Effector CD8-positive, alpha-beta T cell (primary cell): ENCODE measurements at places on chromosomes 7 and 10.

GRCh38 chr7:6495597-6496262 lies 48.0 kb upstream of the DAGLB start:
- DNase-seq = no peak

DNA sequence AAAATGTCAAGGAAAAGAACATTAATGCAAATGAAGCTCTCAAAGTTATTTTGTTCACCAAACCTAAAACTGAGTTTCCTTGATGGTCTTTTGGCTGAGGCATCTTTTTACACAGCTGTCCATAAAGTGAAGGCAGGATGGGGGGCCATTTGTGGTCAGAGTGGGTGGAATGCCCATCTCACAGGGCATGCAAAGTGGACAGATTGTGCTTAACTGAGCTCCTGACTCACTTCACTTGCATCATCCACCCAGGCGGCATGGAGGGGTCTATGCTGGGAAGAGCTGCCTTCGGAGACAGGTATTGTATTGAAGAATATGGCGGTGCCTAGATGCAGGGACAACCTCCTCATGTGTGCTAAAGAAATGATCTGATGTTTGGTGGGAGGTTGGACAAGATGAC lies 905.3 kb downstream of the KCNMA1 start:
- DNase-seq = no peak

DNA sequence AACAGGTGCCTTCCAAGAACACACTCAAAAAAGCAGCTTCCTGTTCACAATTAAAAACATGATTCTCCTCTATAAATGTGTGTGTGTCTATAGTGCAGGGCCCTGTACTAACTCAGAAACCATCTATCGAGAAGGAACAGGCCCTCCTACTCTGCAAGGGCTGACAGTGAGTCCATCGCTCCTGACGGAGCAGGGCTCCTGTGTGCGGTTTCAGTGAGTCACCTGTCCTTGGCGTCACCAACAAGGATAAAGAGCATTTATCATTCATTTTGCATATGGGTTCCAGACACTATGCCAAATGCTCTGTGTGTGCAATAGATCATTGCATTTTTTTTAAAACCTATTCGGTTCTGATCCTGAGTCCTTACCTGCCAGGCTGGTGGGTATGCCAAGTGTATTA lies 63.7 kb downstream of the TACC2 start:
- no peak for DNase-seq

DNA sequence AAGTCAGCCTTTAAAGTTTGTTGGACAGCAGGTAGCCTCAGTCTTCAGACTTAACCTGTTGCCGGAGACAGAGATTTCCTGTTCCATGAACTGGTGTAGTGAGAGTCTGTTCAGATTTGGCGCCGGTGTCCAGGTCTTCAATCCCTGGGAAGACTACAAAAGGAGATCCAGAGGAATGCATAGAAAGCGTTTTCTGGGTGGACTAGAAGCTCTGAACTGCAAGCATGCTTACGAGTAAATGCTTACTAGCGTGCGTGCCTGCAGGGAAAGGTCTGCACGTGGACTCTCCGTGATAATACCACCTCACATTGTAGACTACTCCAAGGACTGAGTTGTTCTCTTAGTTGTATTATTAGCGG lies 878 bp downstream of the GLRX3 start:
- DNase-seq = no peak

GRCh38 chr10:69469976-69470375 lies 18.7 kb downstream of the TSPAN15 start:
- no peak for DNase-seq

DNA sequence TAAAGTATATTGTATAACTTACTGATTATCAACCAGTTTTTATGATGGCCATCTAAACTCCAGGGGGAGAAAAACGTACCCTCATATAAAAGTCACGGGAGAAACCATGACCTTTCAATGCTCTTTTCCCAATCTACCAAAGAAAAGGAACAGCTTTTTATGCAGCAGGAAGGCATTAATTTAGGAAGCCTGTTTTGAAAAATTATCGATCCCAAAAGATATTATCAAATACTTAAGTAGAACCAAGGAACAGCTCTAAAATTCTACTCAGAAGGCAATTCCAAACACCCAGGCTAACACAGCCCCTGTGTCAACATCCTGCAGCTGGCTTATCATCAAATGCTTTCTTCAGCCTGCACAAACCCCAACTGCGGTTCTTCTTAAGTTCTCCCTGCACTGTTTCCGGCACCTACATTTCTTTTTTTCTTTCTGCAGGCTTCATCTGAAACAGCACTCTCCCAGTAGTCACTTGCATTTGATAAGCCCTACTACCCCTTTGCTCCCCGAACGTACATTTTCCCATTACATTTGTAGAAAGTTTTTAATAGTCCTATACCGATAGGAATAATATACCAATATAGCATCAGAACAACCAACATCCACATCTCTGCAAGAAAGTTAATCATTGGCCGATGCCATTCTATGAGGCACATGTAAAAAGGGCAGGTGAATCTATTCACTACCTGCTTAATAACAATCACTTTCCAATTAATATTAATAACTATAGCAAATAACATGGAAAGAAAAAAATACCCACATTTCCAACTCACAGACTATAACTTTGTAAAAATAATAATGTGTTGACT lies 47.9 kb downstream of the PIP4K2A start:
- DNase-seq = peak; percentile 33

- DNase-seq = no peak
Observed at GRCh38 chr10:4448030-4448429, 378.0 kb upstream of the AKR1E2 start.

DNA sequence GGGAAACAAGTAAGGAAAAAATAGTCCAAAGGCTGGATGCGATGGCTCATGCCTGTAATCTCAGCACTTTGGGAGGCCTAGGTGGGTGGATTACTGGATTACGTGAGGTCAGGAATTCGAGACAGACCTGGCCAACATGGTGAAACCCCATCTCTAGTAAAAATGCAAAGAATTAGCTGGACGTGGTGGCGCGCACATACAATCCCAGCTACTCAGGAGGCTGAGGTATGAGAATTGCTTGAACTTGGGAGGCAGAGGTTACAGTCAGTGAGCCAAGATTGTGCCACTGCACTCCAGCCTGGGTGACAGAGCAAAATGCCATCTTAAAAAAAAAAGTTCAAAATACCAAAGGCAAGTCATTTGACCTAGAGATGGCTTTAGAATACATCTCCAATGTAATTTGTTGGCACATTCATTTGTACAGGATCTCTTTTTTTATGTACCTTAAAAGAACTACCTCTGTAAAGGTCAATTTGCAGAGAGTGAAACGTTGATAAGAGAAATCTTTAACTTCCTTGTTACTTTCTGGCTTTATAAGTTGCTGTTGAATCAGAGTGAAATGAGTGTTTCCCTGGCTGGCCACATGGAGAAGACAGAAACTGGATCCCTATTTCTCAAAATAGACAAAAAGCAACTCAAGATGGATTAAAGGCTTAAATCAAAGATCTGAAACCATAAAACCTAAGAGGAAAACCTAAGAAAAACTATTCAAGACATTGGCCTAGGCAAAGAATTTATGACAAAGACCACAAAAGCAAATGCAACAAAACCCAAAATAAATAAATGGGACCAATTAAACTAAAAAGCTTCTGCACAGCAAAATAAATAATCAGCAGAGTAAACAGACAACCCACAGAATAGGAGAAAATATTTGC lies 260.7 kb downstream of the KLF6 start:
- no peak for DNase-seq

GRCh38 chr7:103547451-103548284 lies 101.7 kb upstream of the SLC26A5 start:
- DNase-seq = no peak

DNA sequence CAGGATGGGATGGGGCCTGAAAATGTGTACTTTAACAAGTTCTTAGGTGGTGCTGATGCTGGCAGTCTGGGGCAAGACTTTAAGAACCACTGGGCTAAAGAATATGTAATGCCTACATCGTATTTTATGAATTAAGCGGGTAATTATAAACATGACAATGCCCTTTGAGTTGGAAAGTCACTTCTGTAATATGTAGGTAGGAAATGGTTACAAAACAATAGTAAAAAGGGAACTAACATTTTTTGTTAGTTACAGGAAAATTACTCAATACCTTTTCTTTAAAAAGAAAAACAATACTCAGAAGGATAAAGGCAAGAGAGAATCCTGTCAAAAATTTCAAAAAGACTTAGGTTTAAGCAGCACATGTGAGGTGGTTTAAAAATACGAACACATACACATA lies 48.3 kb upstream of the STEAP4 start:
- DNase-seq = no peak

GRCh38 chr10:101651336-101651735 lies 43.6 kb downstream of the FBXW4 start:
- DNase-seq = no peak

DNA sequence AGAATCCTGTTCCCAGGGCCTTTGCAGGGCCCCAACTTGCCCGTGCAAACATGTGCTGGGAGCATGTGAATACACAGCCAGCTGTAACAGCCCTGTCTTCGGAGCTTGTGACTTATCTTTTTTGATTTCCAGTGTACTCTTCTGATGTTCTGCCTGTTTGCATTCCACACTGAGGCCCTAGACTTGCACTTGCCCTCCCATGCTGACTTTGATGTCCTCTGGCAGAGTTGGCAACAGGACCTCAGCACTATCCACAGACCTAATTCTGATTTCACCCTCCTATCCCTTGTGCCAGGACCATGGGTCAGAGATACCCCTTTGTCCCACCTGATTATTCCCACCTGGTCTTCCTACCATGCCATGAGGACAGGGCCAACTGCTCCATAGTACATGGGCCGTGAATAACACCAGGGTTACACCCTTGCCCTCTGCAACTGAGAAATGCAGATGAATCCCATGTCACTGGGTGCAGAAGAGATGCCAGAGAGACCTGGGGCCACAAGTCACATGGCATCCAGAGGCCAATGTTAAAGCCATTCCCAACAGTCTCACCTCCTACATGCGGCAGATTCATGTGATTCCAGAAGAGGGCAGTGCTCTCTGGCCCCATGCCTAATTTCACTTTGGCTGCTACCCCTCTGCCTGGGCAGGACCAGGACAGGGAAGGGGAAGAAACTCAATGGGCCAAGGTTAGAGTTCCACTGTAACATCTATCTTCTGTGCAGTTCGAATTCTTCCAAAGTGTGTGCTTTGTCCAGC lies 43.0 kb downstream of the SCRN1 start:
- no peak for DNase-seq

- no peak for DNase-seq
Observed at GRCh38 chr10:61869041-61869675, 32.3 kb upstream of the ARID5B start.

GRCh38 chr10:113214331-113214730 lies 264.3 kb downstream of the TCF7L2 start:
- DNase-seq = no peak

DNA sequence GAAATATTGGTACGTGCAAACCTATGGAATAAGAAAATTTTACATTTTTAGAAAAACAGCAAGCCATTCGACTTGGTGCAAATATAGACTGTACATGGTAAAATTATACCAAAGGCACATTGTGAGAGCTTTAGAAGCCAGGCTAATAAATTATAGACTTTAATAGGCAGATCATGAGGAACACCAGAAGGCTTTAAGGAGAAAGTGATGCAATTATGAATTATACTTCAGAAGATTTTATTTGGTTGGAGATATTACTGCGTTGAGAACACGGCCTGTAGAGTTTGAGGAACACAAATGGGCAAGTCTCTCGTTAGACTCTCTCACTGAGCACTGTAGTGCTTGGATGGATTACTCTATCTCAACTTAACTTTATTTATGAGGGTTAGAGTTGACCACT lies 141.7 kb downstream of the MACC1 start:
- DNase-seq = no peak

- DNase-seq = no peak
Observed at GRCh38 chr7:44654255-44654796, 47.9 kb downstream of the OGDH start.

- no peak for DNase-seq
Observed at GRCh38 chr7:18356191-18356645, 139.3 kb upstream of the HDAC9 start.

DNA sequence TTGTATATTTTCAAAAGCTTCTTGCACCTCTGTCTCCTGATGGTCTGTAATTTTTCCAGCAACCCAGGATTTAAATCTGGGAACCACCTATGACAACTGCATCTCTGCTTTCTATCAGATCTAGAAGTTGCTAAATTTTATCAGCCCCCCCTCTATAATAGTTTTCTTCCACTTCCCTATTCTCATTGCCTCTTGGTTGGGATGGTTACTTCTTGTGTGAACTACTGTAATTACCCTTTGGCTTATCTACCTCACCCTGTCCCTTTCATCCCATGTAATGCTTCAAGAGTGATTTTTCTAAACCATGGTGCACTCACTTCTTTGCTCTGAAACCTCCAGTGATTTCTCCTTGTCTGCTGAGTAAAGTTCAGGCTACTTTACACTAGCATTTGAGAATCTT lies 92.3 kb downstream of the BMPR1A start:
- no peak for DNase-seq

GRCh38 chr7:138170298-138170697 lies 94.0 kb downstream of the AKR1D1 start:
- no peak for DNase-seq

DNA sequence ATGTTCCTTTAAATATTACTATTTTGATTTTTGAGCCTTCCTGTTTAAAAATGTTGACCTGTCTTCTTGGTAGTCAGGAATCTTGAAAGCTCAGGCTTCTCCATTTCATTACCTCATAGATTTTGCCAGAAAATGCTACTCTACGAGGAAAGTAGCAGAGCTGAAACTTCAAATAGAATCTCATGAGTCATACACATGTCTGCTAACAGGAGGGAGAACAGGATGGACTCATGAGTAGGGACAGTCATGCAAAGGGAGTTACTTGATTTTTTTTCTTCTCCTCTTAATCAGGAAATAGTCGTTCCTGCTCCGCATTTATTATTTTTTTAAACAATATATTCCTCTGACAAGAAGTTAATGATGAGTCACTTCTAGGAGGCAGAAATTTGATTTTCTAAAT lies 37.0 kb upstream of the MINDY3 start:
- DNase-seq = no peak

DNA sequence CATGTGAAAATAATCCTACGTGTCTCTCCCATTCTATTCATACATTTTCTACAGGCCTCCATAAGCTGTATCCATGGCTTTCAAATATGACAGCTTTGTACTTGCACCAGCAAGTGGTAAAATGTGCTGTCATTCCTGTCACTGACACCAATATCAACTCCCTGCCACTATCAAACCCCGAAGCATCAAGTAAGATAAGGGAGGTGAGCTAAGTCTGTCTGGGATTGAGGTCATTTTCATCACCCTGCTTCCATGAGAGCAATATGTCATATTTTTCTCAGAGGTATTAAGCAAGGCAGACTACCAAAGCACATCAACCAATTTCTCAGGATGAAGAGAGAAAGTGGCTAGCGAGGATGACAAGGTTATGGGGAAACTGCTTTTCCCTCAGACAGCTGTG lies 11.1 kb downstream of the GPR22 start:
- DNase-seq = no peak

DNA sequence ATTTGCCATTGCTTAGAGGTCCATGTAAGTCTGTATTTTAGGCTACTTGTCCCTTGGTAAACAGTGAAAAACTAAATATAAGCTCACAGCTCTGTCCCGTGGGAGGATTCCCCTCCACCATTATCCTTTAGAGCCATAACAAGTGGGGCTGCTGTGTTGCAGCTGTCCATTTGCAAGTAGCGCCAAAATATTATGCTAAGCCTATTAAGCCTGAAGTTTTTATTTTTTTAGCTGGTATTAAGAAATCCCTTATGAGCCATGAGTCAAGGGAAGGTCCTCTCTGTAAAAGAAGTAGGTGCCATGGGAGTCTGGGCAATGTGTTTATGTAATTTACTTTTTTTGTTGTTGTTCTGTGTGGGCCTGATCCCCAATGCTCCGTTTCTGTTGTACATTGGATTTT lies 183.9 kb downstream of the THSD7A start:
- no peak for DNase-seq

- DNase-seq = no peak
Observed at GRCh38 chr7:153297141-153297540, 537.6 kb downstream of the ACTR3B start.

GRCh38 chr7:135959646-135960363 lies 17.4 kb downstream of the MTPN start:
- no peak for DNase-seq
